Retinal pigment epithelial cell (primary cell): ENCODE measurements at places on chromosomes 5 and 9.

GRCh38 chr5:66170195-66170919, 26.3 kb downstream of the SREK1 start:
- DNase-seq = no peak

- no peak for DNase-seq
Observed at GRCh38 chr5:116378007-116378776, 196.4 kb downstream of the SEMA6A start.

DNA sequence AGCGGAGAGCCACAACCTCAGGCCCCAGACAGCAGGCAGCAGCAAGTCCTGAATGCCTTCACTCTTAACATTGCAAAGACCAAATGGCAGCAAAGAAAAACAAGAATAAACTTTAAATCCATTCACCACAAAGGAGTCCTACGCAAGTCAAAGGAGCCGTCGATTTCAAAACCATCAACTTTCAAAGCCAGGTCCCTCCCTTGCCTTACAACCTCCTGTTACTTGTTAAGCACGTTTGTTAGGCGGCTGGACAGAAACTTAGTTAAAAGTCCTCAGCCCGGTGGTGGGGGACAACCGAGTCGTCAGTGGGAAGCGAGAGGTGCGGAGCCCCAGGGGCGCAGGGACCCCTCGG, 938 bp downstream of the LPAR1 start:
- no peak for DNase-seq

DNA sequence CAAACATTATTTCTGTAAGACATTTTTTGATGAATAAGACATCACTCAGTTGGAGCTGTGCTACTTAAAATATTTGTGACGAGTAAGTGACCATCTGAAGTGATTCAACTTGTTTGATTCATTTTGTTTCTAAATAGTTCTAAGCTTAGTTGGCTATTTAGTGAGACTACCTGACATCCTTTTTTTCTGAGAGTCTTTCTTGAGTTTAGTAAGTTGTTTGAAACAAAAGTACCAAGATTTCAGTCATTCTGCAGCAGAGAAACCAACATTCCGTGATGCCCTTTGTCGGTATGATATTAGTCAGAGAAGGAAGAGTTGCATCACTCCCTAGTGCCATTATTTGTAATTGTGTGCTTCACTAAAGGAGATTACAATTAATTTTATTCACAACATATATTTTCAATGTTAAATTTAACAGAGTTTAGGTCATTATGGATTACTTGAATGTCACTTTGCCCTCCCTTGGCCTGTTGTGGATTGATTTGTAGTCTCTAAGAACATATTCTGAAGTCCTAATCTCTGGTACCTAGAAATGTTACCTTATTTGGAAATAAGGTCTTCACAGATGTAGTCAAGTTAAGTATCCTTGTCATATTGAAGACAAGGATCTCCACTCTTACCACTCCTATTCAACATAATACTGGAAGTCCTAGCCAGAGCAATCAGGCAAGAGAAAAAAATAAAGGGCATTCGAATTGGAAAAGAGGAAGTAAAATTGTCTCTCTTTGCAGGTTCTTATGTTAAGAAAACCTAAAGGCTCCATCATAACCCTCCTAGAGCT, 212.2 kb downstream of the PCSK1 start:
- DNase-seq = no peak

DNA sequence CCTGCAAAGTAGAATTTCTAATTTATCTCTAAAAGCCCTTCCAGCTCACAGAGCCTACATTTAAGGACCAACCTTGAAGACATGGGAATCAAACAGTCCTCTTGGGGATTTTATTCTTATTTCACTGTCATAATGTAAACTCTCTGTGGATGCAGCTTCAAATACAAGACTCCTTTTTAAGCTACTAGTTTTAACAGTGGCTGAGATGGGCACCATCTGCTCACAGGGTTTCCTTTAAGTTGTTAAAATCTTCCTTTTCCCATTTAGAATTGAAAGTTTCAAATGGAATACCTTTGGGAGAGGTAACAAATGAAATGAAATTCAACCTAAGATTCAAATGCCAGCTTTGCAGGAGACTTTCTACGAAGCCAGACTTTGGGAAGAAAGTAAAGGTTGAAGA, 243.7 kb downstream of the GLIS3 start:
- no peak for DNase-seq

- no peak for DNase-seq
Observed at GRCh38 chr9:20650750-20651299, 28.5 kb upstream of the MLLT3 start.

- no peak for DNase-seq
Observed at GRCh38 chr9:135770203-135770535, 68.2 kb downstream of the KCNT1 start.

- no peak for DNase-seq
Observed at GRCh38 chr5:132013711-132014110, 2.3 kb upstream of the ACSL6 start.

DNA sequence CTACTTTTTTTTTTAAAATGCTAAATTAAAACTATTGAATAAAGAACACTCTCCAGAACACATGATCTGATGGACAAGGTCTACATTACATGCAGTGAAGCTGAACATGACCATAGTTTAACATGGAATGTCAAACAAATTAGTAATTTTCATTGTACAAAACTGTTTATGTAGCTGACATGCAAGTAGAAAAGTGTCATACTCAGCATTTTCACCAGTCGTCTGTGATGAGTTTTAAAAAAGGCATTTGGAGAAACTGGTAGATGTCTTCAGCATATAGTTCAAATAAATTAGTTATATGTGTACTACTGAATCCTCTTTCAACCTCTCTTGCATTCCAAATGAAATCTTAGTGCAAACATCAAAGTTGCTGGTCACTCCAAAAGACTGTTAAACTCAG, 301.9 kb downstream of the FER start:
- no peak for DNase-seq

- no peak for DNase-seq
Observed at GRCh38 chr9:111597852-111598732, 1.4 kb downstream of the PTGR1 start.

- DNase-seq = no peak
Observed at GRCh38 chr5:149878371-149878770, 66.2 kb downstream of the PDE6A start.

GRCh38 chr9:103949096-103949495, 145.0 kb upstream of the SMC2 start:
- no peak for DNase-seq

- DNase-seq = no peak
Observed at GRCh38 chr5:116559673-116560164, 14.9 kb downstream of the SEMA6A start.

DNA sequence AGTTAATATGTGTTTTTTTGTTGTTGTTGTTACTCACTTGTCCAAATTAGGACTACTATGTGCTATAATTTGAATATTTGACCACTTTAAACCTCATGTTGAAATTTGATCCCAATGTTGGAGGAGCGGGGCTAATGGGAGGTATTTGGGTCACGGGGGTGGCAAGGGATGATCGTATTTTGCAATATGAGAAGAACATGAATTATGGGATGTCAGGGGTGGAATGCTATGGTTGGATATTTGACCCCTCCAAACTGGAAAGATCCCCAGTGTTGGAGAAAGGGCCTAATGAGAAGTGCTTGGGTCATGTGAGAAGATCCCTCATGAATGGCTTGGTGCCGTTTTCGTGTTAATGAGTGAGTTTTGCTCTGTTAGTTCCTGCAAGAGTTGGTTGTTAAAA, 119.8 kb downstream of the NUDT12 start:
- DNase-seq = no peak

DNA sequence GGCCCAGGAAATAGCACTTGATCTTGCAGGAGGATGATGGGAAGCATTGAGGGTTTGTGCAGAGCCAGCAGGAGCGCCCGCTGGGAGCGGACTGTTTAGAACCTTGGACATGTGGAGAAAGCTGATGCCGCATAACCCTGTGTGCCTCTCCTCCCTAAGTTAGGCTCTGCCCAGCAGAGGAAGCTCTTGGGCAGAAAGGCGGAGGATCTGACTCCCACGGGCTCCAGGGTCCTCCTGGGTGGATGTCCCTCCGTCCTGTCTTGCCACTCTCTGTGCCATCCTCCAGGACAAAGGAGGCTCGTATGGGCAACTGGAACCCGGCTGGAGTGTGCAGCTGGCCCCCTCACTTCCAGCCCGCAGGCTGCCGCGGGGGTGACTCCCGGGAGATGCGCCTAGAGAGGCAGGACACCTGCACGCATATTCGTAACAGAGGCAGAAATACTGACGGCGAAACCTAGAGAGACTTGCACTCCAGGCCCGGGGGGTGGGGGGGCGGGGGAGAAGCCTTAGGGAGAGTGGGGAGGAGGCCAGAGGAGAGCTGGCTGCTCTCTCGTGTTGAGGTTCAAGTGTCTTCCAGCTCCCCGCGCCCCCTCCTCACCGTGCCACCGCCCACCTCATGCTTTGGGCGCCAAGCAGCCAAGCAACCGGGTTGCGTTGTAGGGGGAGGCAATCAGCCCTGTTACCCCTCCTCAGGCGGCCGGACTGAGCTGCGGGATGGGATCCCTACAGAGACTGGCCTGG, 5.4 kb upstream of the FOXE1 start:
- DNase-seq = no peak

DNA sequence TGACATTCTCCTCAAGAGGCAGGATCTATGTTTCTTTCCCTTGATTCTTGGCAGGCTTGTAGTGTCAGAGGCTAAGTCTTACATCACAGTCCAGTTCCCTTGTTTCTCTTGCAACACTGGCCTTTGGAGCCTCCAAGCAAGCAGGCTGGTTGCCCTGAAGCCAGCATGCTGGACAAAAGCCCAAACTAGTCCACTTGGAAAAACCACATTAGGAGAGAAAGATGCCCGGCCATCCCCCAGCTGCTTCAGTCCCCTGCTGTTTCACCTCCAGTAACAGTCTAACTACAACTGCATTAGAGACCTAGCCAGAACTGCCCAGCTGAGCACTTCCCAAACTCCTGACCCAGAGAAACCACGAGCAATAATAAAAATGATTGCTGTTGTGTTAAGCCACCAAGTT, 87.6 kb downstream of the ADAMTS6 start:
- no peak for DNase-seq

GRCh38 chr5:62138607-62139006, 167.4 kb upstream of the KIF2A start:
- no peak for DNase-seq

GRCh38 chr9:69090140-69090750, 54.7 kb downstream of the FXN start:
- DNase-seq = no peak

GRCh38 chr5:116772806-116773205, 198.2 kb upstream of the SEMA6A start:
- DNase-seq = no peak

GRCh38 chr9:3721096-3721495, 195.3 kb upstream of the RFX3 start:
- DNase-seq = no peak

GRCh38 chr5:38601133-38601862, 44.9 kb upstream of the LIFR start:
- no peak for DNase-seq

DNA sequence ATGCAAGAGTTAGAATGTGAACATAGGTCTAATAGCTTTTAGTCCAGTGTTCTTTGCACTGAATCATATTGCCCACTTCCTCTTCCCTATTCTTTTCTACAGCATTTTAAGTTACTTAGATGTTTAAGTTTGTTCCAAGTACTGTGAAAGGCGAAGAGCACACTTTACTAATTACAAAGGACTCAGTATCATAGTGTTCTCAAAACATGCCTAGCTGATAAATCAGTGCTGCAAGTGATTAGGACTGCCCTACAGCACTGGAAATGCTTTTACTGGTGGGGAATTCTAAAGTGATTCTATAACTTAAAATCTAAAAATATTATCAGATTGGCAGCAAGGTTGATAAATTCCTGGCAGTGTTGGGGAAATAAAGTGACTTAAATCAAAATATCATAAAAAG, 177.9 kb upstream of the KCNN2 start:
- no peak for DNase-seq

DNA sequence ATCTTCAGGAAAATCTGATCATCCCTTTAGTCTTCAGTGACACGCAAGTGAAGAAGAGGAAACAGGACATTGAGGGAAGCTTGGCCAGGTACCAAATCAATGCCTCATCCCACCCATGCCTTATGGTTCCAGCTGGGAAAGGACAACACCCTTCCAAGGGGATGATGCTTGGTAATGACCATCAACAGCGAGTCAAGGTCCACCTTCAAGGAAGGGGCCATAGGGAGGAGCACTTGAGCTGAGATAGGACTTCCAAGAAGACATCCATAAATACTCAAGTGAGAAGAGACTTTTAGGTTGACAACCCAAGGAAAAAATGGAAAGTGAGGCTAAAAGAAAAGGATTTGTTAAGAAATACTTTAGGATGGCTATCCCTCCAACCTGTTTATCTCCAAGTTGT, 27.1 kb upstream of the GAS1 start:
- DNase-seq = no peak

- DNase-seq = no peak
Observed at GRCh38 chr9:131043087-131043486, 34.1 kb downstream of the LAMC3 start.

DNA sequence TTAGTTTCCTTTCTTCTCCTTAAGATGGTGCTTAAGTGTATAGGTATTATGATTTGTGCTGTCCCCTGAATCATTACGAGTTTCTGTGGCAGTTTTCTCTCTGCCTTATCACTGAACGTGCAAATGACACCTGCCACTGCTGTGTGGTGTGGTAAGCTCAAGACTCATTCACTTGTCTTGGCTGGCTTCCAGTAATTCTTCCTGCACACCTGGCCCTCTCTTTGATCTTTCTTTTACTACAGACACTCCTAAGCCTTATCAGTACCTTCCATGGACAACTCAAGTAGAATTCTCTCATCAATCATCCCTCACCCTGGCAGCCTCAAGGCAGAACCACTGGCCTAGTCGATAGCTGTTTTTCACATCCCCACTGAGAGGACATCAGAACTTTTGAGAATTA, 82.6 kb upstream of the ADAMTS19 start:
- no peak for DNase-seq

DNA sequence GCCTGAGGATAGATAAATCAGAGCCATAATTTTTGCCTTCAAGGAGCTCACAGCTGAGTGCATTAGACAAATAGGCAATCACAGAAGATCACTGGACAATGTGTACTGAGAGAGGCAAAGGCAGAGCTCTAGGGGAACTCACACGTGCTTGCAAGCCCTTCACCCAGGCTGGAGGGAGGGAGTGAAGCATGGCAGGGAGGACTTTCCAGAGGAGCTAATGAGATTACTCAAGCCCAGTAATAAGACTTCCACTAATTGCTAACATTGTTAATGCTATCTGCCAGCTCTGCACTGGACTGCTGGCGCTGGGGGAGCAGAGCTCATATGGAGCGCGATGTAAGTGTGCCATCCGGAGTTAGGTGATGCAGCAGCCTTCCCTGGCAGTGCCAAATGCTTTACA, 408.4 kb downstream of the NTRK2 start:
- no peak for DNase-seq

GRCh38 chr9:36174271-36174670, 5.1 kb downstream of the CCIN start:
- DNase-seq = no peak

DNA sequence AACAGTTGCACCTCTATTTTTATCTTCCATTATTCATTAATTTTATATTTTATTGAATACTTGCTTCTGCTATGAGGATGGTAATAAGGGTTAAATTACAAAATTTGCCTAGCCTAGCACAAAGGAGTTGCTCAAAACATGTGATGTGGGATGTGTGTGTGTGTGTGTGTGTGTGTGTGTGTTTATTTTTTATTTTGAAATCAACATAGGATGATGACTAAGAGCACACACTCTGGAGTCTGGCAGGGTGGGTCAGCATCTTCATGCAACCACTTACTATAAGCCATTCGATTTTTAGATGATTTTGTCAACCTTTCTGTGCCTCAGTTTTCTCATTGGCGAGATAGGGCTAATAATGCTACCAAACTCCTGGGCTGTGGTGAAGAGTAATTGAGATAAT, 57.7 kb upstream of the MAMDC2 start:
- DNase-seq = no peak
